ENCODE measurements at places on chromosomes 5 and 9.
A peak's percentile ranks its signal among the peaks of the same experiment; 100 is the strongest.

DNA sequence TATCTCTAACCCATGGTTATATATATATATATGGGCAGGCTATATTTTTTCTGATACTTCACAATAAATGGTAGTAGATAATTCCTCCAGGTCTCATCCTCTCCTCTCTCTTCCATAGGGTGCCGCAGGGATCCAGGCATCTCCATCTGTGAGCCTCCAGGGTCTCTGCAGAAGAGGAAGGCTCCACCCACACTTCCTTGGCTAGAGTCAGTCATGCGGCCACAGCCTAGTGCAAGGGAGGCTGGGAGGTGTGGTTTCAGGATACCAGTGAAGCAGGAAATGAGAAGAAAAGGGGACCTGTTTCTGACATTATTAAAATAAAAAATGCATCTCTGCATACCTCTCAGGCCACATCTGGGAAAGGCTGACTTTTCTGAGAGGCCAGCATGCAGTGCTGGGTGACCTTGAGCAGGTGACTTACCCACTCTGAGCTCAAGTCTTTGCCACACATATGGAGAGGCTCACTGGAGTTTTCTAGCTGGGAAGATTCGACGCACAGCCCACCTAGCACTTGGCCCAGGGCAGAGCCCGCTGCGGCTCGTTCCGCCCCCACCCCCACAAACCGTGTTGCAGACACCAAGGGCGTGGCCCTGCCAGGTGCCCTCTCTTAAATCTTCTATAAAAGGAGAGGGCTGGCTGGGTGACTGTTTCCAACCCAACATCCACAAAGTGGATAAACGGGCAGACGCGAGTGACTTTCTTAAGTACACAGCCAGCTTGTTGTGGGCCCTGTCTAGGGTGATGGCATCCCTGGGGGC is 47.9 kb downstream of the OLFM1 start:
- no peak for ATAC-seq

DNA sequence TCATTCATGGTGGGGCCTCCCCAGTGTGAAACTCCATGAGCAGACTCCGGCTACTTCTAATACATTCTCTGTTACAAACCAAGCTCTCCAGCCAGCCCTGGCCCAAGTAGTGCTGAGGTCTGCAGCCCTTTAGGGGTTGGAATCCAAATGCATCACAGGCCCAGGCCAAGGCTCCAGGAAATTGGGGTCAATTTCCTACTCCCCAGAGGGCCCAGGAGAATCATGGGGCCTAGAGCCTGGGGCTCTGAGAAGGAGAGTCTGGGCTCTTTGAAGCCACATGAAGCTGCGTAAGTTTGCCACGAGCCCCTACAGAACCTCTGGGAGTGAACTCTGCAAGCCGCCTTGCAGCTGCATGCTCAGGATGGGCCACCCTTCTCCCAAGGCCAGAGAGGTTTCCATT is 206.4 kb downstream of the PAPPA start:
- no peak for ATAC-seq

DNA sequence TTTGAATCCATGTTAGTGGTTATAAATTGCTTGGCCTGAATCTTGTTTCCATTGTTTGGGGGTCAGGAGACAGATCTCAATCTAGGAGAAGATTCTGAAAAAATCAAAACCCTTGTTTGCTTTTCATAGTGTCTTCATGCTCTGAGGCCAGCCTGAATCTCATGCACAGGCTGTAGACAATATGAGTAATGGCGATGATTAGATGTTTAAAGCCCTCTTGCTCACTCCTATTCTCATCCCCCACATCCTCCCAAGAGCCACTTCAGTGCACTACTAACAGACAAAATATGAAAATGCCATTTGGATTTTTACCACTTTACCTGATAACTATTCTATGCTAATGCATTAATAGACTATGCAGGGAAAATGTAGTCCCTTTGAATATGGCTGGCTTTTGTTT is 129.4 kb downstream of the NUDT12 start:
- ATAC-seq = no peak

- no peak for ATAC-seq
These were observed 145.2 kb upstream of the MAST4 start for GRCh38 chr5:66450988-66451387.

- peak; percentile 77 for ATAC-seq
These were observed 132.0 kb upstream of the GRIA1 start for GRCh38 chr5:153358315-153358976.

DNA sequence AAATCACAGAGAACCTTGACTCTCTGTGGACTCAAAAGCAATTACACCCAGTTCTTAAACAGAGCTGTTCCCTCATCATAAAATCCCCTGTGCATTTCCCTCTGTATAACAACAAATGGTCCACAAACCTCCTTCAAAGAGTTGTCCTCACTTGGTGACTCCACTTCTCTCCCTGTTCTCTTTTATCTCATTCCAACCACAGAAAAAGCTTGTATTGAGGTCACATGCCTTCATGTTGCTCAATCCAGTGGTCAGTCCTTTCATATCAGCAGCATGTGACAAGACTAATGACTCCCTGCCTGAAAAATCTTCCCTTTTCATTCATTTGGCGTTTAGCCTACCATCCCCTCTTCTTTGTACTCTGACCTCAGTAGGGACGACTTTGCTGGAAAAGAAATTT is 158.0 kb downstream of the DEPDC1B start:
- no peak for ATAC-seq

- no peak for ATAC-seq
These were observed 4.1 kb downstream of the FIBCD1 start for GRCh38 chr9:130934702-130935647.

DNA sequence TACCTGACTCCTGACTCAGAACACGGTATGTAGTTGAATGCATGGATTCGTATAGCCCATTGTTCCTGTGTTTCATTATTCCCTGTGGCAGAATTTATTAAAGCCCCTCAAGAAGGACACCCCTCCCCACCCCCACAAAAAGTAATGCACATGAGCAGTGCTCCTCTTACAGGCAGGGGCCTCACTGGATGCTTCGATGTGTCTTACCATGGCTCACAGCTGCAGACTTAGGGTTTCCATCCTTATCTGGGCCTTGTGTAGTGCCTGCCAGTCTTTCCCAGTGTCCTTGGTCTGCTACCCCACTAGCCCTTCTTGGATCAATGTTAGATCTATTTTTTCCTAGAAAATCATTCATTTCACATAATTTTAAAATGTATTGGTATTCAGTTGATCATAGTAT is 14.9 kb downstream of the EXOSC3 start:
- no peak for ATAC-seq

DNA sequence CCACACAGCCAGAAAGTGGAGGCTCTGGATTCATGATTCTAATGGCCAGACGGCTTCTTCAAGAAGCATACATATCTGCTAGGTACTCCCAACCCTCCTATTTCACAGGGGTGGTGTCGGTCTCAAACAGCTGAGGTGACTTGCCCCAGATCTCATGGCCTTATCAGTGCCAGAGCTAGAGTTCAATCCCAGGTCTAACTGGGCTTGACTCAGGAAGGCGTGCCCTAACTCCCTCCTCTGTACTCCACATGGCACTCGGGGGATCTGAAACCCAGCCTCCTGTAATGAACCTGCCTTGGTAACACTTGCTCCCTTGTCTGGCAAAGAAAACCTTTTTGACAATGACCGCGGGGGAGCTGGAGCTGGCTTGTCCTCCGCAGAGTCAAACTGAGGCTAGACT is 2.1 kb downstream of the QRFP start:
- no peak for ATAC-seq

DNA sequence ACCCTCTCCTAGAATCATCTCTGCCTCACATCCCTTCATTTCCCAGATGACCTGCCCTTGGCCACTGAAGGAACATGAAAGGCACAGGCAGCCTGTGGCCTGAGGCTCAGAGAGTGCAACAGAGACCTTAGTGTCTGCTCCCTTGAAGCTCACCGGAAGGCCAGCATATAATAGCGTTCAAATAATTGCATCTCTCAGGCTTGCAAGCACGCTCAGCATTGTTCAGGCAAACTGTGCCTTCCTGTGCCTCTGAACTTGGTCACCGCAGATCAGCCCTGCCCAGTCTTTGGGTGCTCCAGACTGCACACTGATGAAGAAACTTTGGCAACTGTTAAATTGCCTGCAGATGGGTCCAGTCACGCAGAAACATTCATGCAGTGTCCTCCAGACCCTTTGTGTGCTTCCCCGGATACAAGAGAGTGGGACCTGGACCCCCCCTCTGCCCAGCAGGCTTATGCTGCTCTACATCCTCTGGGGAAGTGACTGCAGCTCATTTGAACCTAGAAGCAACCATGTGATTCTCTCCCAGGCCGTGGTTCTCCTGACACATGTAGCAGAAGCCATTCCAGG is 216.0 kb upstream of the ANKRD55 start:
- ATAC-seq = no peak

- ATAC-seq = no peak
These were observed 375.8 kb downstream of the SEMA5A start for GRCh38 chr5:9170026-9170425.

DNA sequence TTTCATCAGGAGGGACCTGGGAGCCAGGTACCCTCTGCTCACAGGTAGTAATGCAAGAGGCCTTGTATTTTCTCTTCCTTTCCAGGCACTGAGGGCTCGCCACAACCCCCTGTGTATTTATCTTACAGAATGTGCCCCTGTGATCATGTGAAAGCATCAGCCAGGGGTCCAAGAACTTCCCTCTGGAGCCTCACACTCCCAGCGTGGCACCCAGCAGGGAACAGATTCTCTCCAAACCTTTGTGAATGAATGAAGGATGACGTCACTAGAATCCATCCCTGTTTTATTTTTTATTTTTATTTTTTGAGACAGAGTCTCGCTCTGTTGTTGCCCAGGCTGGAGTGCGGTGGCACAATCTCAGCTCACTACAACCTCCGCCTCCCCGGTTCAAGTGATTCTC is 107.3 kb upstream of the IER5L start:
- ATAC-seq = no peak

- no peak for ATAC-seq
These were observed 9.7 kb downstream of the NR2F1-AS1 start for GRCh38 chr5:93571114-93571949.

DNA sequence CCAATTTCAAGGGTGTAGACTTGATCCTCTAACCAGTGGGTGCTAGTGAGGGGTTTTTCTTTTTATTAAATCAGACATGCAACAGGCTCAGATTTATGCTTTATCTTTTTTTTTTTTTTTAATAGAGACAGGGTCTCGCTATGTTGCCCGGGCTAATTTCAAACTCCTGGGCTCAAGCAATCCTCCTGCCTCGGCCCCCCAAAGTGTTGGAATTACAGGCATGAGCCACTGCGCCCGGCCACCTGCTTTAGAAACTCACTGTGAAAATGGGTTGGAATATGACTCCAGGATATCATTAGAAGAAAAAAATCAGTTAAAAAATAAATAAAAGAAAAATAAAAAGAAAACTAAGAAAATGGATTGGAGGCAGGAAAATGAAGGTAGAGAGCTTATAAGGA is 50.7 kb downstream of the STOM start:
- no peak for ATAC-seq

DNA sequence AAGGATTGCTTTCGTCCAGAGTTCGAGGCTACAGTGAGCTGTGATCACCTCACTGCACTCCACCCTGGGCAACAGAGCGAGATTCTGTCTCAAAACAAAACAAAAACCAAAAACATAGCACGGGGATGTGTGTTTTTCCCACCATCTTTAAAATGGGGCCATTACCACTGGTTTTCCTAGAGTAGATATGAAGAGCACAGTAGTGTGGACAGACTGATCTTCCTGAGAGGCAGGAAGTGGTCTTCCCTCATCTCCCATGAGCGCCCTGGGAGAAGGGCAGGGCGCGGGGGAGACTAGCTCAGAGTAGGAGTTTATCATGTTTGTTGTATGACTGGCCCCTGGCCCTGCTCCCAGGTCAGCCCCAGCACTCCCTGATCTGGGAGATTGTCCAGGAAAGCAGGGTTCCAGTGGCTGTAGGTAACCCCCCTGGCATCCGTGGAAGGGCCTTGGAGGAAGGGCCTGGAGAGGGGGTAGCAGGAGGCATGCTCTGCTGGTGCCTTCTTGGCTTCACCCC is 2.3 kb downstream of the SUSD3 start:
- no peak for ATAC-seq

GRCh38 chr9:35397216-35397698 is 92.7 kb upstream of the RUSC2 start:
- ATAC-seq = peak; percentile 9

GRCh38 chr5:119021149-119021732 is 32.9 kb upstream of the DTWD2 start:
- no peak for ATAC-seq

GRCh38 chr5:126066836-126067235 is 356.4 kb upstream of the GRAMD2B start:
- ATAC-seq = no peak

DNA sequence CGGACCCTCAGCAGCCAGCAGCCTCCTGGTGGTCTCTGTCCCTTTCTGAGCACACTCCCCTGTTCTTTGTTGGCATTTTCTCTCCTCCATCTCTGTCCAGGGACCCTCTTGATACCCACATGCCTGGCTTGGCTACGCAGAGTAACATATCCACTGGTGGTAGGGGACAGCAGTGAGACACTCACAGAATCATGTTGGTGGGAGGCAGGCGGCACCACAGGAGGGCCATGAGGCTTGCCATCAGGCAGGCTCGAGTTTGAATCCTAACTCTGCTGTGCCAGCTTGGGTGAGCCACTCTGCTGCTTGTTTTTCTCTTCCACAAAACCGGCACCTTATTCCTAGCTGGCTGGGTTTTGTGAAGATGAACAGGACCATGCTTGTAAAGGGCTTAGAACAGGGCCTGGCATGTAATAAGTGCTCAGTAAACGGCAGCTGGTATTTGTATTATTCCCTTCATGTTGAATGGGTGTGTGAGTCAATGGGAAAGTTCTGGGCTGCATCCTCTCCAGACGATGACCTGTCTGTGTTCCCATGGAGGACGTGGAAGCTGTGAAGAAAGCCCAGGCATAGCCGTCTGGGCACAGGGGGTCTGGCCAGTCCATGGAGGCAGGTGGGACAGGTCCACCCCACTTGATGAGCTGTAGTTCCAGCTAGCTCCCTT is 2.3 kb downstream of the COL27A1 start:
- no peak for ATAC-seq

- ATAC-seq = no peak
These were observed 1.9 kb downstream of the SLC31A2 start for GRCh38 chr9:113152699-113153098.

- no peak for ATAC-seq
These were observed 618.3 kb upstream of the CLINT1 start for GRCh38 chr5:158477214-158477613.

- no peak for ATAC-seq
These were observed 57.0 kb downstream of the DUSP1 start for GRCh38 chr5:172713809-172714490.

GRCh38 chr9:35954942-35955546 is 2.9 kb downstream of the OR2S2 start:
- peak; percentile 61 for ATAC-seq

GRCh38 chr5:138354387-138354786 is 1.9 kb downstream of the KDM3B start:
- ATAC-seq = no peak

GRCh38 chr5:91176288-91177016 is 206.7 kb downstream of the ARRDC3 start:
- no peak for ATAC-seq
